CD4-positive, alpha-beta T cell (primary cell): ENCODE measurements at places on chromosomes 12 and 14. TPM values are rescaled to one million over a fixed set of nuclear protein-coding genes. Genes with fewer than 3 reads are reported as not detected.

Gene OTUB2
- not detected for total RNA-seq

Gene RPS6KL1
- total RNA-seq, result 12.7 TPM

Gene TAOK3
- 56.6 TPM for total RNA-seq

DNA sequence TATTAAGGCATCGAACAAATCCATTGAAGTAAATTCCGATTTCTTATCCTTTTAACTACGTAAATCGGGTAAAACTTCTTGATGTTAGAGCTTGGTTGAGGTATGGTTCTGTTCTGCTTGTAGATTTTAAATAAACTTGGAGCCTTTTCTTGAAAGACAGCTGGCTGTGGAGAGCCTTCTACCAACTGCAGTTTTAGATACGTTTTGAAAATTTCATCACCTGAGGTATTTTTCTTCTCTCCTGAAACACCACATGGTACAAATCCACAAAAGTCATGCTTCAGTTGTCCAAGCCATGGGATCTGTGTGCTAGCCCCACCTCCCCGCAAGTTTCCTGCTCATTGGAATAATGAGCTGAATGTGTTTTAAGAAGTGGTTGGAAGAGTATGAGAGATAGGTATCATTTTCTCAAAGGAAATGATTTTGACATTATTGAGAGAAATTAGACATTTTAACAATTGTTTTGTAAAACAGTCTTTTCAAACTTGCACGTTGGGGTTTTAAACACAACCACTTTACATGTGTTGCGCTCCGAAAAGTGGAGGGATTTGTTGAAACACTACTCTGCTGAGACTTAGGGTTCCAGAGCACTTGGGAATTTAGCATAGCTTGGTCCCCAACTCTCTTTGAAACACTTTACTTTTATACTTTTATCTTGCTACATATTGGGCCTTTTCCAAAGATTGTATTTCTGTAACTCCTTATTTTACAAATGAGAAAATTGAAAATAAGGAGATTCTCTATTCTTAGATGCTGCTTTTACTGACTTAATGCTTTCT lies 1.4 kb downstream of the PPM1A start:
- H3K4me1 ChIP-seq, result peaks cover 23% of the 10 kb centered on the region
- peak overlapping the region; percentile 57 for H3K4me3 ChIP-seq
- no peaks in the 10 kb centered on the region for H3K27me3 ChIP-seq
- H3K27ac ChIP-seq, result no peak overlapping the region
- H3K36me3 ChIP-seq, result no peaks in the 10 kb centered on the region

DNA sequence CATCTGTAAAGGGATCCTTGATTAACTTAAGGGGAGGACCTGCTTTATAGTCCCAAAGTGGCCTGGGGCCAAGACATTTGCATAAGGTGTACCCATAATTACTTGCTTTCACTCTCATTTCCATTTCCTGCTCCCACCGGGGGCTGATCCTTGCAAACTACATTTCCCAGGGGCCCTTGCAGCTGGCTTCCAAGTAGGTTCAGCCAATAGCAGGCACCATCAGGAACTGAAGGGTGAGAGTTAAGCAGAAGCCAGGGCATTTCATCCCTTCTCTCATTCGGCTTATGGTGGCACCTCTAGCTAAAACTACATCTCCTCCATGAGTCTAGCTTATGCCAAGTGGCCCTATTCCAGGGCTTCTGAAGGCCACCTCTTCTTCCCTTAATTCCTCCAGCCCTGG lies 88.8 kb downstream of the CCDC60 start:
- DNase-seq, result no peak
- no peaks in the 10 kb centered on the region for H3K27me3 ChIP-seq

- H3K27me3 ChIP-seq, result no peaks in the 10 kb centered on the region
- H3K4me1 ChIP-seq, result peaks cover 85% of the 10 kb centered on the region
- peak overlapping the region; percentile 81 for H3K27ac ChIP-seq
- peak overlapping the region; percentile 66 for H3K4me3 ChIP-seq
Measured at GRCh38 chr12:6790496-6791150, 1.3 kb downstream of the CD4 start.

DNA sequence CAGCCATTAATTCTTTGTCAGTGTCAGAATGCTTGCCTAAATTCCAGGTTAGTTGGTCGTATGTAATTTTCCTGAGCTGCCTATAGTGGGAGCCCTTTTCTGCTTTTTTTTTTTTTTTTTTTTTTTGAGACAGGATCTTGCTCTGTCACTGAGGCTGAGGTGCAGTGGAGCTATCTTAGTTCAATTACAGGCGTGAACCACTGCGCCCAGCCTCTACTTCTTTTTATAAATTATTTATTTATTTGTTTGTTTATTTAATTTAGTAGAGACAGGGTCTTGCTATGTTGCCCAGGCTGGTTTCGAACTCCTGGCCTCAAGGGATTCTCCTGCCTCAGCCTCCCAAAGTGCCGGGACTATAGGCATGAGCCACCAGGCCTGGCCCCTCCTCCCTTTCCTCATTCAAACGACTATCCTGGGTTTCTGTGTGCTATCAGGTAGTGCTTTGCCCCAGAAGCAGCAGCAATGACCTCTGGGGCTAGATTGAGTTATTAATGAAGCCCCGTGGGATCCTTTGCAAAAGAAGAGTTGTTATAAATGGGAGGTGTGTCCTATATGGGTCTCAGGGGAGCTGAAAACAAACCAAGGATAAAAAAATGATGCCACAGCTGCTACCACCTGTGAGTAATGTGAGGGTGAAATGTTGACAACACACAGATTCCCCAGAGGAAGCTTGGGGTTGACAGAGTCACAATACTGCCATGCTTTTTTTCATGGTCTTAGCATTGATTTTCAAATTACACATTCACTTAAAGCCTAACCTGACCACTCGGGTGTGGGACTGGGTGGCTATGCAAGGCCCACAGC lies 34.6 kb upstream of the NFKBIA start:
- peaks cover 4% of the 10 kb centered on the region for H3K27me3 ChIP-seq
- H3K4me3 ChIP-seq, result no peak overlapping the region
- H3K36me3 ChIP-seq, result no peaks in the 10 kb centered on the region
- no peak for DNase-seq

DNA sequence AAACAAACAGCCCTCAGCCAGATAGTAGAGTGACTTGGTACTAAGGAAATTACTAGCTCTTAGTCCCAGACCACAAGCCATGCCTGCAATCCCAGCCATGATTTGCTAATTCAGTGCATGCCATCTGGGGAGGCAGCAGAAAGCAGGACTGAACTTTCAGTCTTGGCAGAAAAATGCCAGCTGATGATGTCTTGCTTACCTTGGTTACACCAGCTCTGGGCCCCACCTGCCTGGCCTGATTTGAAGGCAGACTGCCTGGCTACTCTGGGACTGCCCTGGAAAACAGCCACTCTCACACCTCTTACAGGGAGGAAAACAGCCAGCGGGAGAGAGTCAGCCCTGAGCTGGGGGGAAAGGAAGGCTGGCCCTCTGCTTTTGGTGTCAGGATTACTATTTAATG lies 4.6 kb upstream of the UNC119B start:
- H3K36me3 ChIP-seq, result peaks cover 19% of the 10 kb centered on the region
- no peak overlapping the region for H3K27ac ChIP-seq
- no peak for DNase-seq
- peaks cover 8% of the 10 kb centered on the region for H3K4me1 ChIP-seq

- no peak for DNase-seq
- no peak overlapping the region for H3K27ac ChIP-seq
- no peaks in the 10 kb centered on the region for H3K4me1 ChIP-seq
- H3K27me3 ChIP-seq, result no peaks in the 10 kb centered on the region
Measured at GRCh38 chr12:132998741-132999140, 12.6 kb downstream of the ZNF26 start.
